ENCODE measurements at places on chromosomes 7 and 10. TPM values are rescaled to one million over a fixed set of nuclear protein-coding genes. Genes with fewer than 3 reads are reported as not detected.

Gene GPR26
- total RNA-seq = not detected

- H3K4me3 ChIP-seq = no peak overlapping the region
- H3K4me1 ChIP-seq = peaks cover 13% of the 10 kb centered on the region
- no peaks in the 10 kb centered on the region for H3K27me3 ChIP-seq
Observed at GRCh38 chr7:90727412-90727811, 131.3 kb downstream of the CDK14 start.

Gene PNLIPRP3
- 27.4 TPM for total RNA-seq

Gene MCM10
- 1.4 TPM for total RNA-seq

Gene KDM7A
- total RNA-seq = 104 TPM

DNA sequence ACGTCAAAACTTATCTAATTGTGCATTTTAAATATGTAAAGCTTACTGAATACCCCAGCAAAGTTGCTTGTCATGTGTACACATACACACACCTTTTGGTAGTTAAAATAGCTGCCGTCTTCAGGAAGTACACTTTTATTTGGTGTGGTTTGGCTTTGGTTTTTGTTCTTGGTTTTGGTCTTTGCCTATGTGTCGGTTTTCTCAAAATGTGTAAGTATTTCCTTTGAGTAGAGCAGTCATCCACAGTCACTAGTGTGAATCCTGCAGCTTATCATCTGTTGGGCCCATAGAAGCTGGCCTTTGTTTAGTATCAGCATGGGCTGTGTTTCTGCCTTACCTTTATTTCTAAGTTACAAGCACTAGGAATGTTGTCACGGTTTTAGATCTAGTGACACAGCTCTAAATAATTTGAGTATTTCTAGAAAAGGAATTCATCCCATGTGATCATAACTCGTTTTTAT is 35.3 kb downstream of the NET1 start:
- H3K36me3 ChIP-seq = peaks cover 11% of the 10 kb centered on the region
- no peaks in the 10 kb centered on the region for H3K27me3 ChIP-seq
- DNase-seq = no peak

- H3K36me3 ChIP-seq = no peaks in the 10 kb centered on the region
- no peak for DNase-seq
- no peak overlapping the region for H3K27ac ChIP-seq
- H3K4me3 ChIP-seq = no peak overlapping the region
- H3K27me3 ChIP-seq = no peaks in the 10 kb centered on the region
Observed at GRCh38 chr7:107113866-107114265, 54.9 kb upstream of the HBP1 start.

DNA sequence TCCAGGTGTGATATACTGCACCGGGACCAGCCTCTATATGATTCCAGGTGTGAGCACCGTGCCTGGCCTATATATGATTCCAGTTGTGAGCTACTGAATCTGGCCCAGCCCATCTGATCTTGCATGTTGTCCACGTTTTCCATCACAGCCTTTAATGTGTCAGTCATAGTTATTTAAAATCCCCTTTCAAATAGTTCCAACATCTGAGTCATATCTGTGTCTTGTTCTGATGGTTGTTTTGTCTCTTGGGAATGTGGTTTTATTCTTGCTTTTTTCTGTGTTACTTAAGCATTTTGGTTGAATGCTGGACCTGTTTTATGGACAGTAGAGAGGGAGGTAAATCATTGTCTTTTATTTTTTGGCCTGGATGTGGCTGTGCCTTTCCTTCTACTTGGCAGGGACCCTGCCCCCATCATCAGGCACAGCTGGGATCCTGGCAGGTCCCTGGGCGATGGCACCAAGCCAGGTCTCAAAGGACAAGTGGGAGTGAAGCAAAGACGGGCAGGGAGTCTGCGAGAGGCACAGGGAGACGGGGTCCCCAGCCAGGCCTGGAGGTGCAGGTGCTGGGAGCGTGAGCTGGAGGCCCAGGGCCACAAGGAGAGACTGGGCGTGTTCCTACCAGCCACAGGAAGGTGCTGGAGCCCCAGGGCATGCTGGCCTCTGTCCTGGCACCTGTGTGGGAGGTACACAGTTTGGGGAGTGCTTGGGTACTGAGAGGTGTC is 94.7 kb downstream of the DYNC2I1 start:
- no peak for DNase-seq
- no peak overlapping the region for H3K27ac ChIP-seq
- H3K4me1 ChIP-seq = no peaks in the 10 kb centered on the region
- peaks cover 36% of the 10 kb centered on the region for H3K36me3 ChIP-seq
- no peaks in the 10 kb centered on the region for H3K27me3 ChIP-seq

Gene GLRX3
- 35.7 TPM for total RNA-seq

- no peaks in the 10 kb centered on the region for H3K4me1 ChIP-seq
- H3K27ac ChIP-seq = no peak overlapping the region
- no peak overlapping the region for H3K4me3 ChIP-seq
- no peak for DNase-seq
Observed at GRCh38 chr10:45278860-45279498, 36.4 kb downstream of the OR13A1 start.

Gene HOXA4
- 3.1 TPM for total RNA-seq

GRCh38 chr7:92656121-92656520 is 65.9 kb upstream of the FAM133B start:
- H3K27me3 ChIP-seq = no peaks in the 10 kb centered on the region
- no peak overlapping the region for H3K27ac ChIP-seq

Gene IGFBP1
- total RNA-seq = not detected

Gene MRLN
- total RNA-seq = not detected

All from suprapubic skin (tissue), 4 donors.